ENCODE measurements at places on chromosomes 7 and 10.

- no peak for DNase-seq
These were observed 314.3 kb downstream of the HPSE2 start for GRCh38 chr10:98921316-98921715.

DNA sequence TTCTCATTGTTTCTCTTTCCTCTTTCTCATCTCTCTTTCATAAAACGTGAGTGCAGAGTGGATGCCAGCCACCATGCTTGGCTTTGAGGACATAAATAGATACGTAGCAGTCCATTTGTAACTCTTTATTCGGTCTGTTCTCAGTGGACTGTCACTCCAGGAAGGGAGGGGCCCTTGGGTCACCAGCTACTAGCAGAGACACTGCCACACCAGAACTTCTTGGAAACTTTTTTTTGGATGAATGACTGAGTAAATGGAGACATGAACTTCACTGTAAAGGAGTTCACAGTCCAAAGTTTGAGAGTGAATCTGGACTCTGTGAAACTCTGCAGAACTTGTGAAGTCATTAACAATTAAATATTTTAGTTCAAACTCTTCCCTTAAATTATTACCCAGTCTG lies 20.2 kb downstream of the CHN2 start:
- no peak for DNase-seq

DNA sequence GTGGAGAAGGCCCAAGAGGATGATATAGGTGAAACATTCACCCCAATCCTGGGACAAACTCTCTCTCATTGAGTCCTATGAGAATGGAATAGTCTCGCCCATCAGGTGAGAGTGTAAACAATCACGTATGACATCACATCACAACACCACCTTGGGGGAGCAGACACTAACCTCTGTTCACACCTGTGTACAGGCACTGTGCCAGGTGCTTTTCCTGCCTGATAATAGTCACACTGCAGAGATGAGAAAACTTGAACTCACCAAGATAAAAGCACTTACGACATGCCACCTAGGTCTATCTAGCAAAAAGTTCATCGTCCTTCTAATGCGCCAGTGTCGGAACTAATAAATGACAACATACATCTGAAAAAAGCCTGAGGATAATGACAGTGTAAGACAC lies 187.8 kb downstream of the FAM107B start:
- no peak for DNase-seq

GRCh38 chr7:152847386-152847908 lies 87.9 kb downstream of the ACTR3B start:
- DNase-seq, result no peak

DNA sequence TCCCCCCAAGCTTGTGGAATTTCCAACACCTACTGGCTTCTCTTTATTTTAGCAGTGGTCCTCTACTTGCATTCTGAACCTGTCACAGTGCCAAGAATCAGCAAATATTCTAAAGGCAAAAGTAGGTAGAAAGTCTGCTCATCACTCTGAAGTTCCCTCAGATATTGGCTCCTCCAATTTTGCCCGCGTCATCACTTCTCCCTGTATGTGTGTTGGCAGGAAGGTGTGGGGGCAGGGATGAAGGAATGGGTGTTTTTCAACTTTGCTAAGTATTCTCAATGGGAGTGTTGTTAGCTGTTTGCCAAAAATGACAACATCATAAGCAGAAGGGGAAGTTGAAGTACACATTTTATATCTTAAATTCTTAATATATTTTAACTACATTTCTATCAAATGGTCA lies 226.2 kb downstream of the POLR1F start:
- no peak for DNase-seq

DNA sequence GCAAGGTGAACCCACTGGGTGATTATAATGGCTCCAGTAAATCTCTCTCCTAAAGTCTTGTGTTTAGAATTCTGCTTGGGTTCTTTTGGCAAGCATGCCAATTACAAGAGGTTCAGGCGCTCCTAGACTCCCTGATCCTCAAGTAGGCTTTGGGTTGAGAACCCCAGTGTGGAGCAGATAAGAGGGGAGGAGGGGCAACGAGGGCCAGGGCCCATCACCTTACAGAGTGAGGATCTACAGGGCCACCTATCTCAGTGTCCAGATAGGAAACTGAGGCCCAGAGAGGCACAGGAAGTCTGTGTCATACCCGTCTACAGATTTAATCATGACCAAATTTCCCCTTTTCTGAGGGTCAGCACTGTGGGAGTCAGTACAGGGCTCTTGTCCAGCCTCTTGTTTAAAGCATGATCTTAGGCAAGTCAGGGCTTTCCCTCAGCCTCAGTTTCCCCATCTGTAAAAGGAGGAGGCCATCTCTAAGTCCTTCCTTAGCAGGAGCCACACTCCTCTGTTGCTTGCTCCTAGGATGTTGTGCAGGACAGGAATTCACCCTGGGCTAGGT lies 4.4 kb downstream of the TACR2 start:
- no peak for DNase-seq

DNA sequence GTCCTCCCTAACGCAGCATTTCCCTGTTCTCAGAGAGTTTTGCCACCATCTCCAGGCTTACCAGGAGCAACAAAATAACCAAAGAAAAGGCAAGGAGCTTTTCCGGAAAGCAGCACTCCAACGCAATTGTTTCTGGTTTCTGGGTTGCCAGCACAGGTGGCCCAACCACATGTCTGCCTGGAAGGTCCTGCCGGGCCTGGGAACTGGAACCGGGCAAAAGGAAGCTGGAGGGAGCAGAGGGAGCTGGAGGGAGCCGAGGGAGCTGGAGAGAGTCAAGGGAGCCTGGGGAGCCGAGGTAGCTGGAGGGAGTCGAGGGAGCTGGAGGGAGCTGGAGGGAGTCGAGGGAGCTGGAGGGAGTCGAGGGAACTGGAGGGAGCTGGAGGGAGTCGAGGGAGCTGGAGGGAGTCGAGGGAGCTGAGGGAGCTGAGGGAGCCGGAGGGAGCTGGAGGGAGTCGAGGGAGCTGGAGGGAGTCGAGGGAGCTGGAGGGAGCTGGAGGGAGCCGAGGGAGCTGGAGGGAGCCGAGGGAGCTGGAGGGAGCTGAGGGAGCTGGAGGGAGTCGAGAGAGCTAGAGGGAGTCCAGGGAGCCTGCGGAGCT lies 54.6 kb downstream of the STK32C start:
- no peak for DNase-seq

GRCh38 chr10:122078965-122079795 lies 90.2 kb downstream of the TACC2 start:
- no peak for DNase-seq

GRCh38 chr7:136405931-136406777 lies 429.0 kb upstream of the MTPN start:
- peak; percentile 67 for DNase-seq

GRCh38 chr7:131653418-131654248 lies 97.2 kb upstream of the PODXL start:
- peak; percentile 60 for DNase-seq

- DNase-seq, result no peak
These were observed 23.0 kb downstream of the ZFAND2A start for GRCh38 chr7:1136841-1137516.

DNA sequence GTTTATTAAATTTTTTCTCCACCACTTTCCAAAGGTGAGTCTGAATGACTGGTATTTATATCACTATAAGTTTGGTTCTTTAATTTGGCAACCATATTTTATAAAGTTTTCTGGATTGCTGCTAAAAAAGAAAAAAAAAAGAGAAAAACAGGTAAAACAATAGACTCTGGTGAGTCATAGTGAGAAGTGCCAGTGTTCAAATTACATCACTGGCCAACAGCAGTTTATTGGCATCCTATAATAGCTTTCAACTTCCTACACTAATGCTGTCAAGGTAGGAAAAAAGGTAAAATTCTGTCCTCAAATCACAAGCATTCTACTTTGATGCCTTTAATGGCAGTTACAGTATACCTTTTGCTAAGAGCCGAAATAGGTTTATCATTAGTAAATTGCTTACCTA lies 808.8 kb downstream of the GRM8 start:
- DNase-seq, result no peak

DNA sequence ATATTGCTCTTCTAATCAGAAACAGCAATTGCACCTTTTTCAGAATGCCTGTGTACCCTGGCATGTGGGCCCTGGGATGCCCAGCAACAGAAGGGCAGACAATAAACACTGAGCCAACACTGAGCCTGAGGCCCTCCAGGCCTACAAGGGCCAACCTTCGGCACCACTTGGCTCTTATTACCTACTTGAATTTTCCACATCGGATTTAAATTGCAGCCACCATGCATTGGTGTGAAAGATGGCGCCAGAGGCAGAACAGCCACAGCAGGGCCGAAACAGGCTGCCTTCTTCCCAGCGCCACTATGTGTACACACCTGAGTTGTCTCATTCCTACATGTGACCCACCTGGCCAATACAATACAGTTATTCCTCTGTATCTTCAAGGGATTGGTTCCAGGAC lies 51.4 kb upstream of the EZH2 start:
- no peak for DNase-seq

GRCh38 chr7:35869810-35870209 lies 69.0 kb downstream of the SEPTIN7 start:
- peak; percentile 62 for DNase-seq

- DNase-seq, result no peak
These were observed 28.6 kb downstream of the OGDH start for GRCh38 chr7:44634839-44635591.

GRCh38 chr7:103887050-103887449 lies 102.4 kb downstream of the RELN start:
- no peak for DNase-seq

DNA sequence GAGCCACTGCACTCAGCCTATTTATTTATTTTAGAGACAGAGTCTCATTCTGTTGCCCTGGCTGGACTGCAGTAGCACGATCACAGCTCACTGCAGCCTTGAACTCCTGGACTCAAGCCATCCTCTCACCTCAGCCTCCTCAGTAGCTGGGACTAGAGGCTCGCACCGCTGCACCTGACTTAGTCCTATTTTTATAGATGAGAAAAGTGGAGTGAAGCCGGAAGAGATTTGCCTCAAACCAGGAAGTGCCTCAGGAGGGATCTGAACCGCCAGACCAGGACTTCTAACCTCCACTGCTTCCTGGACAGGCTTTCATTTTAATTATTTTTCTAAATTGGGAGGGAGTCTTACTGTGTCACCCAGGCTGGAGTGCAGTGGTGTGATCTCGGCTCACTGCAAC lies 17.5 kb upstream of the CLIP2 start:
- no peak for DNase-seq

- no peak for DNase-seq
These were observed 117.9 kb upstream of the AGR3 start for GRCh38 chr7:16999541-17000267.

DNA sequence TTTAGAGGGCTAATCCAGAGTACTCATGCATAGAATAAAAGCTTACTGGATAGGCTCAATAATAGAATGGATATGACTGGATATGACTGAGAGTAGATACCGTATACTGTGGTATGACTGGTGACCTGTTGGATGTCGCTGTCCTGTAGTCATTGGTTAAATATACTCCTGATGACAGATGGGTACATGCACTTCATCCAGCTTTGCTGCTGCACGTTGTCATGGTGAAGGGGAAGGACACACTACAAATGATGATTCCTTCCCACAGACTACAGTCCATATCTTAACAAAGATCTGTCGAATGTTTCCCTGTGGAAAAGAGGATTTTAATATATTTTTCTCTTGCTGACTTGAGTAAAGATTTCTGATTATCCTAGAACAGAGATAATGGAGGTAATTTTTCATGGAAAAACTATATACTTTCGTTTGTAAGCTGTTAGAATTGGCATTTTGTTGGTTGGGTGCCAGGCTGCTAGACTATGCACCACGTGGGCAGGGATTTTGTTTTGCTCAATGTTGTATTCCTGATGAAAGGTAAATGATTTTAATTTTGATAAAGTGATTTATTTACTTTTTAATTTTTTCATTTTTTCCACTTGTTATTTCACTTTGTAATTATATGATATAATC lies 97.3 kb downstream of the PPP1R9A start:
- DNase-seq, result no peak

DNA sequence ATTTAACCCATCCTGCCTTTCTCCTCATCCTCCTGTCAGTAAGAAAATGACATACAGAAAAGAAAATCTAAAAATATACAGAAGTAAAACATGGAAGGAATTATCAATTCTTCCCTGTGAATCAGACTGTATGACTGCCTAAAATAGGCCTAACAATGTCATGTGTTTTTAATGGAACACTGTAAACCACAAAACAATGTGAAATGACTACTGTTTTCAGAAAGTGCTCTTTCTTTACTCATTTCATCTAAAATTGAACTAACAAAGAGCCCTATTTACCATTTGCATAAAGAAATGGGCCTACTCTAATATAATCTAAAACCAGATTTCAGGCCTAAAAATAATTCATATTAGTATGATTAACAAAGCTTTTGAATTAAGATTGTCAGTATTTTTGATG lies 35.7 kb downstream of the SEMA3E start:
- DNase-seq, result no peak

DNA sequence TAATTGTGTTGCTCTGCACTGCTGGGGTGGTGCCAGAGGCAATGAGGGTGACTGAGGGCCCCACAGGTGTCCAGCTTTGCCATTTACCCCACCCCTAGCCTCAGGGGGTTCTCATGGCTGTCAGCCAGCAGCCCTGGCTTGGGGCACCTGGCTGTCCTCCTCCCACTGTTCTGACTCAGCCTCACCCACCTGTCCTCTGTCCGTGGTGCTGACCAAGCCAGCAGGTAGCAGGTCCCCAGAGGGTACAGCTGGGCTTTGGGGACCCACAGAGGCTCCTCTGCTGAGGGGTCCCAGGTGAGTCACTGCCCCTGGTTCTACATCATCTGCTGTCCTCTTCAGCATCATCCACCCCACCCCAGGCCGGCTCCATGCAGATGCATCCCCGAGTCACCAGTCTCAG lies 32.2 kb upstream of the ZNF716 start:
- no peak for DNase-seq

- DNase-seq, result no peak
These were observed 21.0 kb downstream of the CDK6 start for GRCh38 chr7:92815412-92815811.

DNA sequence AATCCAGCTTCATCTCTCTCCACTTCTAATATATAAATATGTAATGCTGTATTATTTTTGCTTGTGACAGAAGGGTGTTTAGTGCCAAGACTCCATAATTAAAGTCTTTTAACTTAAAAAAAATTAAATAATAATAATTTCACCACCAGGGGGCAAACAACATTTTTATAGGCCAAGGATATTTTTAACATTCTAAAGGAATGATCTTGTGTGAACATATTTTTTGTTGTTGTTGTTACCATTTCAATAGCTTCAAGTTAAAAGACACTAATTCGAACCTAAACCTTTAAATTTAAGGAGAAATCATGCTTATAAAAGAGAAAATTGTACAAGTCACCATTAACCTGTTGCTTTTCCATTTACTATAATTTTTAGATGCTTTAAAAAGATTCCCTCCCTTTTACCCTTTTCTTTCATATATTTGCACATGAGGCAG lies 7.5 kb upstream of the DNAJC1 start:
- peak; percentile 6 for DNase-seq

DNA sequence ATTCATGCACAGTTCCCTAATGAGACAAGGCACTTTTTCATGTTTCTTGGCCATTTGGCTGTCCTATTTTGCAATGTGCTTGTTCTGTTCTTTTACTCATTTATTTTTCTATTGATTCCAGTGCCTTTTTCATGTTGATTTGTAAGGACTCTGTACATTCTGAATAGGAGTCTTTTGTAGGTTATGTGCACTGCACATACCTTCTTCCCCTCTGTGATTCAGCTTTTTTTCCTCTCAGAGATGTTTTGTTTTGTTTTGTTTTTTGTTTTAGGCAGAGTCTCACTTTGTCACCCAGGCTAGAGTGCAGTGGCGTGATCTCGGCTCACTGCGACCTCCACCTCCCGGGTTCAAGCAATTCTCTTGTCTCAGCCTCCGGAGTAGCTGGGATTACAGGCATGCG lies 59.7 kb downstream of the KCNH2 start:
- no peak for DNase-seq
